ENCODE measurements at places on chromosomes 6 and 20.

GRCh38 chr6:35476004-35476403, 7.8 kb downstream of the RPL10A start:
- DNase-seq, result no peak

DNA sequence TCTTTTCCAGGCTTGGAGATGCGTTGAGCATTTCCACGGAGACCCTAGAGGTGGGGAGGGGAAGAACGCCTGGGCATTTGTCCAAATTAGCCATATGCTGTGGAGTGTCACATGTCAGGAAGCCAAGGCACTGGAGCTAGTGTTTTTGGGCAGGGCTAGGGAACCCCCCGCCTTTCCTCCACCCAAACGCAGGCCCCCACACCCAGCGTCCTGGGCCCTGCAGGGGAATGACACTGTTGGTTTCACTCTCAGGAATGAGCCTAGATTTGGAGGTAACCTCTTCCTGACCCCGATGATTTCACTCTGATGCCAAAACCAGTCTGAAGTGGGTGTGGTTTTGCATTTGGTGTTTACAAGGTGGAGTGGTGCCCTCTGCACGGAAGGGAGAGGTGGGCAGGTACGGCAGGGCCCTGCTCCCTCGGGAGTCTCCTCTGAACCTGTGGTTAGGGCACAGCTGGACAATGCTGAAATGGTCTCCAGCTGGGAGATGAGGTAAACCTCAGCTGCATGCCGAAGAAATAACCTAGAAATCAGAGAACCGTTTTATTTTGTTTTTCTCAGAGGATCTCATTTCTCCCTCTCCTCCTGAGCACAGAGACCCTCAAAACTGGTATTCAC, 29.5 kb downstream of the MTHFD1L start:
- DNase-seq, result peak; percentile 11

- DNase-seq, result no peak
Measured at GRCh38 chr6:54403096-54403495, 94.9 kb downstream of the TINAG start.

GRCh38 chr20:32470940-32471339, 112.8 kb downstream of the ASXL1 start:
- DNase-seq, result no peak

DNA sequence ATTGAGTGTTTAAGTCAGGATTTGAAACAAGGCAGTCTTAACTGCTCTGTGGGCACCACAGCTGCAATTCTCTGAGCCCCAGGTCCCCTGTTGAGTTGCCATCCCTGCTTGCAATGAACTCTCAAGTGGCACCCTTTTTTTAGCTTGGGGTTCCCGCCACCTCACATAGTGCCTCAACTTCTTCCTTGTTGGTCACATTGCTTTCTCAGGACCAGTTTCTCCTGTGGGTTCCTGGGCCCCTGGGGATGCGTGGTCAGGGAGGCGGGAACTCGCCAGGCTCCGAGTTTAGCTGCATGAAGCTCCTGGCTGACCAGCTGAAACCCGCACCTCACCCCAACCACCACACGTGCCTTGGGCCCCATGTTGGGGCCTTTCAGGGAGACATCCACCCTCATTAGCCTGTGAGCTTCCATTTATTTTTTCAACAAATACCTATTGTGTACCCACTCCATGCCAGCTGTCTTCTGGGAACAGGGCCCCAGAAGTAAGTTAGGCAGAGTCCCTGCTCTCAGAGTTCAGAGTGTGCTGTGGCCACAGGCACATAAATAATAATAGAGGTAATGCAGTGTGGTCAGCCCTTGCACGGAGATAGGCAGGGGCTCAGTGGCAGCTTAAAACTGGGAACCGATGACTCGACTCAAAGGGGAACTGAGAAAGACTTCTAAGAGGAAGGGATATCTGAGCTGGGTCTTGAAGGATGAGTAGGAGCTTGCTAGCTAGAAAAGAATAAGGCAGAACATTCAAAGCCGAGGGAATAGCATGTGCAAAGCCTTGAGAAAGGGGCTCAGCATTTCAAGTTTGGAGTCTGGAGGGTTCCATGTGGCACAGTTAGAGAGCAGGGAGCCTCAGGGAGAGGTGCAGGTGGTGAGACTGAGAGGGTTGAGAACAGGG, 33.9 kb upstream of the FAM83D start:
- no peak for DNase-seq

DNA sequence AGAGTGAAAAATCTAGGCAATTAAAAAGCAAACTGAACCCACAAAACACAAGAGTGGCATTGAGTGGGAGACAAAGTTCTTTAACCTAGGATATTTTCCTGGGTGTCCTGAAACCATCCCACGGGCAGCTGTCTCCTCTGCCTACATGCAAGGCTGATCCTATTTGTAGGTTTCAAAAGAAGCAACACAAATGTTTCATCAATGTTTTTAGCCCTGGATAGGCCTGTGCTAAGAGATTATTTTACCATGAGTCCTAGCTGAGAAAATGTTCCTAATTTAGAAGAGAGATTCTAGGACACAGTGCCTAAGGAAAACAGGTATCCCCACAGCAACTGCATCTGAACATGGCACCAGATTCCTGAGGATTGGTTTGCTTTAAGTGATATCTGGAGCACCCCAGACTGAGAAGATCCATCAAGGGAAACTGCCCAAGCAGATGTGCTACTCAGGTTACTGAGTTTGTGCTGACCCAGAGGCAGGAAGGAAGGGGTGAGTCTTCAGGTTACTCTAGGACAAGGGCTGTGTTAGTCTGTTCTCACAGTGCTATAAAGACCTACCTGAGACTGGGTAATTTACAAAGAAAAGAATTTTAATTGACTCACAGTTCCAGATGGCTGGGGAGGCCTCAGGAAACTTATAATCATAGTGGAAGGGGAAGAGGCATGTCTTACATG, 111.6 kb upstream of the UST start:
- DNase-seq, result no peak

DNA sequence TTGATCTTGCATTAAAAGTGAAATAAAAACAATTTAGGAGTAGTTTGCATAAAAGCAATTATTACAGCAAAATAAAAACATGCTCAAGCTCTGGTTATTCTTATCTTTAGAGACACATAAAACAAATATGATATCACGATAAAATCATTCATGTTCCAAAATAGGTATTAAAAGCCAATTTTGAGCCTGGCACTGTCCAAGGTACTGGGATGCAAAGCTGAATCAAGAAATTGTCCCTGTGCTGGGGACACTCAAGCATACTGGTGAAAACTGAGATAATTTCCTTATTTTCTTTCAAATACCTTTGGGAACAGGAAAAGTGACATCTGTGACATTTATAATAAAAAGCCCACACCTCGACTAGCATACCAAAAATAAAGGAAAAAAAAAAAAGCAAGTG, 931 bp upstream of the MTCL3 start:
- no peak for DNase-seq

GRCh38 chr6:91664327-91664959, 1077.6 kb upstream of the MAP3K7 start:
- DNase-seq, result no peak

- no peak for DNase-seq
Measured at GRCh38 chr20:56376331-56376730, 15.7 kb downstream of the AURKA start.

DNA sequence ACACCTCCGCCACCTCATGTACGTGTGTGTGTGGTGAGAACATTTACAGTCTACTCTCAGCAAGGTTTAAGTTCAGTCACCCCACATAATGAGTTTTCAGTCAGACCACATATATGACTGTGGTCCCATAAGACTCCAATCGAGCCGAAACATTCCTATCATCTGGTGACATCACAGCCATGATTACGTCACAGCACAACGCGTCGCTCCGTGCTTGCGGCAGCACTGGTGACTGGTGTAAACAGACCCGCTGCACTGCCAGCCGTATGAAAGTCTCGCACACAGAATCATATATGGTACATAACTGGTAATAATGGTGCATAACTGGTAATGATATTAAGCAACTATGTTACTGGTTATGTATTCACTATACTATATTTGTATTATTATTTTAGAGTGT, 150.7 kb downstream of the DLL1 start:
- DNase-seq, result no peak

DNA sequence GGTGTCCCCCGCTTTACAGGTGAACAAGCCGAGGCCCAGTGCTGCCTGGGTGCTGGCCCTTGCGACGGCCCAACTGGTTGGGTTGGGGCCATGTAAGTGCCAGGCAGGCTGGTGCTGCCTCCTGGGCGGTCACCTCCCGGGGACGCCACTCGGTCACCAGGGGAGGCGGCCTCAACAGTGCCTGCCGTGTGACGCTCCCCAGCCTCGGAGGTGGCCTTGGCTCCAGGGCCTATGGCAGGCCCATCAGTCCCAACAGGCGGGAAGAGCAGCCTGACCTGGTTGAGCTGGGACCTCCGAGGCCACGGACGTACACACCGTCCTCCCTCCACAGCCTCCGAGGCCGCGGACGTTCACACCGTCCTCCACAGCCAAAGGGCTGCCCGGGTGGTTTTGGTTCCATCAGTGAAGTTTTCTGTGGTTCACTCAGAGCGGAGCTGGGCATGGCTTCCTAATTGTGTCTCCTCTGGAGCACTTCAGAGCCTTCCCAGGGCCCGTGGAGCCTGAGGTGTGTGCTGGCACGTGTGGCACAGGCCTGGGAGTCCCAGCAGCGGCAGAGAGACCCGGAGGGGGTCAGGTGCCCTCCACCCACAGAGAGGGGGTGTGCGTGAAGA, 19.3 kb upstream of the SLCO4A1 start:
- no peak for DNase-seq

Measured in stimulated activated CD4-positive, alpha-beta T cell treated with anti-CD3 and anti-CD28 coated beads, Interleukin-12 subunit alpha, Interleukin-12 subunit beta, amount 100 ng/mL, for 48 hours (primary cell).